Retinal pigment epithelial cell (primary cell): ENCODE measurements at places on chromosomes 13 and 19.

GRCh38 chr19:35040826-35041547, 534 bp upstream of the HPN start:
- no peak for DNase-seq

GRCh38 chr19:48896191-48896720, 2.3 kb downstream of the TULP2 start:
- no peak for DNase-seq

- DNase-seq, result no peak
These were observed 308.4 kb downstream of the SHISA2 start for GRCh38 chr13:25743421-25743820.

- DNase-seq, result no peak
These were observed 23.5 kb upstream of the QTRT1 start for GRCh38 chr19:10677751-10678150.

DNA sequence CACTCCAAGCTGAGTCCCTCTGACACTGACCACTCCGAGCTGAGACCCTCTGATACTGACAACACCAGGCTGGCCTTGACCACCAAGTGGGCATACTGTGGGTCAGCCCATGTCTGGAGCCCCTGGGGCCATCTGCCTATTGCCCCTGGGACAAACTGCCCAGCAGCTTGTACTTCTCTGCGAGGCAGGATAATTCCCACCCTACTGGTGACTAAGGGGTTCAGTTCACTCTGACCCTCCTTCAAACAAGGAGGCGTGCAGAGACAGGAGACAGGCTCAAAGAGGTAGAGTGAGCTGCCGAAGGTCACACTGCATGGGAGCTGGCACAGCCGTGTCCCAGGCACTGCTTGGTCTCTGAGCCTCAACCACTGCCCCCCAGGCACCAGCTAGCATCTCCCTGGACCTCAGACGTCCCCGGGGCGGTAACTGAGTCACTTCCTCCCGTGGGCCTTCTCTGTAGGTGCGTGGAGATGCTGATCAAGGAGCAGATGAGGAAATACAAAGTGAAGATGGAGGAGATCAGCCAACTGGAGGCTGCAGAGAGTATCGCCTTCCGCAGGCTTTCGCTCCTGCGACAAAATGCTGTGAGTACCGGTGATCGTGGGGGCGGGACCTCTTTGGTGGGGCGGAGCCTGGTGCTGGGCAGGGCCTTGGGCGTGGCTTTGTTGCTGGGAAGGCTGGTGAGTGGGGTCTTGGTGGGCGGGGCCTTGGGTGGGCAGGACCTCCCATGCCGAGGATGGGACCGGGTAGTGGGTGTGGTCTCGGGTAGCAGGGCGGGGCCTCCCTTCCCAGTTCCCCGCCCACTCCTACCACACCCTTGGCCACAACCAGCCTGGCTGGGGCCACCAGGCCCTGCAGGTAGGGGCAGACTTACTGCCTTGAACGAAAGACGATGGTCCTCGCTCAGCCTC, 5.8 kb upstream of the USE1 start:
- DNase-seq, result no peak

GRCh38 chr19:15288146-15288963, 44.0 kb downstream of the BRD4 start:
- DNase-seq, result no peak

- DNase-seq, result no peak
These were observed 23.6 kb downstream of the AP3D1 start for GRCh38 chr19:2127758-2128157.

GRCh38 chr19:45455707-45456499, 11.9 kb upstream of the FOSB start:
- DNase-seq, result peak; percentile 99
